ELR (cell line): ENCODE measurements at places on chromosomes 1 and 21.
A peak's percentile ranks its signal among the peaks of the same experiment; 100 is the strongest.

DNA sequence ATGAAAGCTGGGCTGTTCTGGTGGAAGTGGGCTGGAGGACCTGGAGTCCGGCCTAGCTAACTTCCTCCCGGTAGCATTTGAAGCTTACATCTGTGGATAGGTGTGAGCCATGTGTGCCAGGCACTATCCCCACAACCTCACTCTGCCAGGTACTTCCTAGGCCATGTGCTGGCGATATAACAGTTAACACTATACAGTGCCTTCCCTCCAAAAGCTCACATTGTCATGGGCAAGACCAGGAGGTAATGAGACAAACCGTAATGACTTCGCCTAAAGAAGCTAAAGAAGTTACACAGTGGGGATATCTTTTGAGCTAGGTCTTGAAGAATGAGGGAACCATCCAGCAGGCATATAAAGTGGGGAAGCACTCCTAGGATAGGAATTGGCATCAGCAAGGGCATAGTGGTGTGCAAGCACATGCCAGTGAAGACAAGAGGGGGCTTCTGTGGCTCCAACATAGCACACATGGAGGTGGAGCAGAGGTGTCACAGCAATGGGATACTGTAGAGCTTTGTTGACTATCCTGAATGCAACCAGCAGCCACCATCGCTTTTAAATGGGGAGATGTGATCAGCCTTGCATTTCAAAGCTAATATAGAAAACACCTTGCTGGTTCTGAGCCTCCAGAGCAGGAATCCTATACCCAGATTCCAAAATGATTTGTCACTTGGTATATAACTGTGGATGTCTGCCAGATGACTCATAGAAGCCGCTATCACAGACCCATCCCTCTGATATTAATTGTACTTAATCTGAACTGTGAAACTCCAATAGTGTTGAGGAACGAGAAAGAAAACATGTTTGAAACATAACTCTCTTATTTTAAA, 466.3 kb downstream of the LMO4 start:
- DNase-seq: peak; percentile 91

- no peak for DNase-seq
Observed at GRCh38 chr1:22252251-22252650, 109.4 kb upstream of the WNT4 start.

GRCh38 chr1:203915811-203916210, 54.4 kb downstream of the SNRPE start:
- peak; percentile 86 for DNase-seq

- DNase-seq: no peak
Observed at GRCh38 chr1:228155596-228156514, 6.1 kb downstream of the GJC2 start.

GRCh38 chr1:59282951-59283350, 13.9 kb upstream of the FGGY start:
- DNase-seq: no peak

GRCh38 chr1:222382171-222382570, 165.7 kb downstream of the HHIPL2 start:
- peak; percentile 52 for DNase-seq

- peak; percentile 77 for DNase-seq
Observed at GRCh38 chr1:221765527-221765926, 23.6 kb upstream of the DUSP10 start.

GRCh38 chr1:195376190-195376589, 1232.0 kb downstream of the KCNT2 start:
- peak; percentile 39 for DNase-seq

- peak; percentile 85 for DNase-seq
Observed at GRCh38 chr1:199780948-199781670, 246.4 kb upstream of the NR5A2 start.
